ENCODE measurements at places on chromosomes 6 and 20.

- no peak for DNase-seq
Measured at GRCh38 chr6:48774276-48774675, 663.3 kb upstream of the PTCHD4 start.

DNA sequence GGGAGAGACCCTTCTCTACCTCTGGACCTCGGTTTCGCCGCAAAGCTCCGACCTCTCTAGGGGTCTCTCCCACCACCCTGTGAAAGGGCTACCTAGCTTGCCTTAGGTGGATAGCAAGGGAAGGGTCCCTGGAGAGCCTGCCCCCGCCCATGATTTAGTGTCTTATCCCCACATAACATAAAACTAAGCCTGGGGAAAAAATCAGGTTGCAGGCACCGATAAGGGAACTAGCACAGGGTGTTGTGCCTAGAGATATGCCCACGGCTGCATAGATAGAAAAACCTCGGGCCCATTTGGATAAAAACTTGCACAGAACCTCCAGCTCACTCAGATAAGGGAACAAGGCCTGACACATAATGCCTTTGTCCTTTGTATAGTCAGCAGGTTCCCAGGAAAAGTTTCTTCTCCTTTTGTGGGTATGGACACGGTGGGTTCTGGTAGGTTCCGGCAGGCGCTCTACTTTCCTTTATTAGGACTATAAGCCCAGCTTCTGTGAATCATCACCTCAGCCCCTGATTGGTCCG, 846 bp downstream of the ZSCAN31 start:
- no peak for DNase-seq

DNA sequence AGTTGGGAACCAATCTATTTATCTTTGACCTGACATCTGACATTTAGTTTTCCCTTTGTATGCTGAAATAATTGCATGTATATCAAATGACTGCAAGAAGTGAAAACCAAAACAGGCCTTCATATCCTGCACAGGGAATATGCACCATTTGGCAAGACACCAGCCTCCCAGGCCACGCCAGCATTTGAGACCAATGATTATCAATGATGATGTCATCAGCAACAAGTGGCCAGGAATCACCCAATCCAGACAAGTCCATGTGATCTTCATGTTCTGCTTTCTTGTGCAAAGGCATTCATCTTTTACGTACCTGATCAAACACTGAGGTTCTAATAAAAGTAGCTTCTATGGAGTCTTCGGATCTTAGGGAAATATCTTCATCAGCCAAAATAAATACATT, 107.4 kb upstream of the TENT5A start:
- no peak for DNase-seq

GRCh38 chr20:62044631-62045030, 21.1 kb downstream of the TAF4 start:
- no peak for DNase-seq

GRCh38 chr6:137188855-137189254, 15.4 kb upstream of the IL22RA2 start:
- no peak for DNase-seq

GRCh38 chr6:134531611-134532010, 213.7 kb upstream of the SGK1 start:
- DNase-seq = no peak

DNA sequence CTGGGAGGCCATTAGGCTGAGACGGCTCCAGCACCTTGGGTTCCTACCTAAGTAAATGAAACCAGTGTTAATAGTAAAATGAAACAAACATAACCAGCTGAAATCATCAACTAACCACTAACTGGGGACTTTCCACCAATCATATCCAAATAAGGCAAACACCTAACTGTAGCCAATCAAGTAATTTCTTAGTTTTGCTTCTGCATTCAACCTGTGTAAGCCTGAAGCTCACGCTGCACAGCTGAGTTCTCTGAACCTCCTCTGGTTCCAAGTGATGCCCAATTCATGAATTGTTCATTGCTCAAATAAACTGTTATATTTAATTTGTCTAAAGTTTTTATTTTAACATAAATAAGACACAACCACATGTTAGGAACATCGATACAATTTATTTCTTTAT, 22.5 kb downstream of the KLHL32 start:
- no peak for DNase-seq

DNA sequence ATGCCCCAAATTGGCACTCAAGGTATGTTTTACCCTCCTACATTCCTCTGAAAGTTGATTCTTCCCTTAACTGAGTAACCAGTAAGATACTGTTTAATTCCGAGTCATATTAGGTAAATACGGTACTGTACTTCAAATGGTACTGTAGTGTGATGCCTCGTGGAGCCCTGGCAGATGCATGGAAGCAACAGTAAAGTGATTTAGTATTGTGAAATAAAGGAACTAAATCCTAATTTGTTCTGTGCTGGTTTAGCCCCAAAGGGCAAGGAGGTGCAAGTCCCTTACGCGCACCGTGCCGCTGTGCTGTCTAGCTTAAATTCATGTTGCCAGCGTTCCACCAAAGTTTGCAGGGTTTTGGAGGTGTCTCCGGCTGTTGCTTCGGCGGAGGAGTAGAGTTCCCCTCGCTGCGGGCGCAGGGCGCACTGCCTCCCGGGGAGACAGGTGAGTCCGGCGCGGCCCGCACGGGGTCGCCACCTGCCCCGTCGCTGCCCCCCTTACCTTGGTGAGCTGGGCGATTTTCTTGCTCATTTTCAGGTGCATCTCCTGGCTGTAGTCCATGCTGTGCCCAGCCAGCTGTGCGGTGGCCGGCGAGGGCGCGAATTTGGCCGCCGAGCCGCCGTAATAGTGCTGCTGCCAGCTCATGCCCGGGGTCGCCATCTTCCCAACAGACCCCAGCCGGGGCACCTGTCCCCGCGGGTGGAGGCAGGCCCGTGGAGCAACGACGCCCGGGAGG, 655 bp downstream of the FAM184A start:
- peak; percentile 42 for DNase-seq

- DNase-seq = no peak
Measured at GRCh38 chr6:82744286-82745015, 321.2 kb downstream of the UBE3D start.

DNA sequence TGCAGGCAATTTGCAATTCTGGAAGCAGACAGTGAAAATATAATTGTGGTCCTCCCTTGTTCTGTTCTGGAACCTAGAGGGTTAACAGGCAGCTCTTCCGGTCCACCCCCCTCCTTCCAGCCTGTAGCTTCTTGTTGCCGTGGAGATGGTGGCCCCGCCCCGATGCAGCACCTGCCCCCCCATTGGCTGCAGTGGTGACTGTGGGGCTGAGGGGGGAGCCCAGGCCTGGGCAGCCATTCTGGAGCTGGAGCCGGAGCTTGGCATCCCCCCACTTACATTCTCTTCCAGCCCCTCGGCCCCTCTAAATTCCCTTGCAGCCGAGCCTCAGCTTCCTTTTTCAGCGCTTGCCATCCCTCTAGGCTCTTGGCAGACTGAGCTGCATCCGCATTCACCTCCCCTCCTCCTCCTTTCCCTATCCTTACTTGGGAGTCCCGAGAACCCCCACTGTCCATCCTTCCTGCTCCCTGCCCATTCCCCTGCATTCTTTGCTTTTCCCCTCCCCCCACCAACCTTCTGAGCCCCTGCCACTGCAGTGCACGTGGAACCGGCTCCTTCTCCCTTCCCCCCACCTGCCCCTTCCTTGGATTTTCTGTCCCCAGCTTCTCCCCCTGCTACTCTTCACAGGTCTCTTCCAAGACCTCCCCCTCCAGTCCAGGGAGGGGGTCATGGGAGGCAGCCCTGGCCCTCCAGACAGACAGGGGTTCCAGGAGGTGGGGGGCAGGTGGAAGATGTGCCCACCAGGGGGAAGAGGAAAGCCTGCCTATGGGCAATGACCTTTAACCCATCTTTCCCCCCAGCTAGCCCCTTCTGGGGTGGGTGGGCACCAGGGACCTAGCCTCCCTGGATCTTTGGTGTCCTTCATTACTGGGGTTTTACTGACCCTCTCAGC, 11.4 kb downstream of the SYNGAP1 start:
- DNase-seq = peak; percentile 73

DNA sequence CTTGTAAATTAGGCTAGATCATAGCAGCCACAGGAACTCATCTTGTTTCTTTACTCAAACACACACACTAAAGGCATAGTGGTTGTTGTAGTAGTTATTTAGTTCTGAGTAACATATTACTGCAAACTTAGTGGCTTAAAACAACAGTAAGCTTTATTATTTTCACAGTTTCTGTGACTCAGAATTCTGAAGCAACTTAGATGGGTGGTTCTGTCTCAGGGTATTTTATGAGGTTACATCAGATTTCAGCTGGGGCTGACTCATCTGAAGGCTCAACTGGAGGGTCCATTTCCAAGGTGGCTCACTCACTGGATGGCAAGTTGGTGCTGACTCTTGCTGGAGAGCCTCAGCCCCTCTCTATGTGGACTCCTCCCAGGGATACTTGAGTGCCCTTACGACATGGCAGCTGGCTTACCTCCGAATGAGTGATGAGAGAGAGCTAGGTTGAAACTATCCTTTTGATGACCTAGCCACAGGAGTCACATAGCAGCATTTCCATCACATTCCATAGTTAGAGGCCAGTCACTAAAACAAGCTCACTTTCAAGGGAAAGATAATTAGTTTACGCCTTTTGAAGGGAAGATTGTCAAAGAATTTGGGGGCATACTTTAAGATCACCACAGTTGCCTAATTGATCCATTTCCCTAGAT, 136.5 kb upstream of the PRND start:
- DNase-seq = no peak

- no peak for DNase-seq
Measured at GRCh38 chr6:146286961-146287360, 256.7 kb upstream of the RAB32 start.

DNA sequence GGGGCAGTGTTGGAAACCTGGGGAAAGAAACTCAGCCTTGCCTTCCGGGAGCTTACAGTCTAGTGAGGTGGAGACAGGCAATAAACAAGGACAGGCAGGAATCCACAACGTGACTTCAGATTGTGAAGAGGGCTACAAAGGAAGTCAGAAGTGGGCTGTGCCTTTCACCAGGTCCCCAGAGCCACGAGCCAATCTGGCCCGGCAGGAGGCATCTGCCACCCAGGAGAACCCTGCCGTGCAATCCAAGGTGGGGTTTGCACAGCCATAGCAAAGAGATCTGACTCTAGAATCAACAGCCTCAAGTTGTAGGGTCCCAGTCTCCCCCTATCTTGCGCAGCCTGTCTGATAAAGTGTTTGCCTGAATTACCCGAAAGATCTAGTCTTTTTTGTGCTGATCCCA, 5.5 kb downstream of the SLC32A1 start:
- no peak for DNase-seq

DNA sequence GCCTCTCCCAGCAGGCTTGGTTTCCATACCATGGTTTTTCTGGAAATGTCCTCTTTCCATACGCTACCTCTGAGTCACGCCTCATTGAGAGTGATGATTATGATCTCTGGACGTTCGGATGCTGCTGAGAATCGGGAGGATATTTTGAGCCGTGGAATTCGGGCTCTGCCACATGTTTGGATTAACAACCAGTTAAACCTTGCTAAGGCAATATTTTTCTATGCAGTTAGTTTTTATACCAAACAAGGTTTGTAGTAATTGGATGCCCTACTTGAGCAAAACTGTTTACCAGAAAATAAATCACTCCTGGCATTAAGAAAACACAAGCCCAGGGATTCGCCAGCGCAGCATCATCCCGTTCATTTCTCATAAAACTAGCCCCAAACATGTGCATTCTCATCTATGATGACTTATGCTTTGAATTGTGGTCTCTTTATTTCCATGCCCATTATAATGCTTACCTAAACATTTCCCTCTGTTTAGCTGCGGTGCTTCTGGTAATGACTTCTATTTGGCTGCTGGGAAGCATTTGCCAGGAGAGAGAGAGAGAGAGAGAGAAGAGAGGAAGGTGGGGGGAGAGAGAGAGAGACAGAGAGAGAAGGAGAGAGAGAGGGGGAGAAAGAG, 198.9 kb downstream of the CLIC5 start:
- no peak for DNase-seq

DNA sequence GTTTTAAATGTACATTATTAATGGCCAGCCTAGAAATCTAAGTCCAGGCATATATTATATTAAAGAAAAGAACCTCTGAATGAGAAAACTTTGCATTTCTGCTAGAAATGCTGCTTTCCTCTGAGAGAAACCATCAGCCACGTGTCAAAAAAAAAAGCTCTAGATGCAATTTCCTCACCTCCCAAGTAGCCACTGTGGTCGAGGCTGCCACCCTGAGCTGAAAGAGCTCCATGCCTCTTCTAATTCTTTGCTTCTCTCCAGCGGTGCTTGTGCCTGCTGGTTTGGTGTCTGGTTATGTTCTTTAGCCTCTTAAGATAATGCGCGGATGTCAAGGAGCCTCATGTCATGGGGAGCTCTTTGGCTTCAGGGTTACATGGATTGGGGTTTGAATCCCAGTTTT, 316.0 kb downstream of the TFAP2C start:
- no peak for DNase-seq

All from activated T-cell treated with anti-CD3 and anti-CD28 coated beads for 48 hours (primary cell).